ENCODE measurements at places on chromosomes 3 and 15.

GRCh38 chr3:115512565-115513415, 110.5 kb upstream of the GAP43 start:
- DNase-seq: peak; percentile 66

GRCh38 chr15:38672814-38673670, 108.4 kb upstream of the RASGRP1 start:
- no peak for DNase-seq

DNA sequence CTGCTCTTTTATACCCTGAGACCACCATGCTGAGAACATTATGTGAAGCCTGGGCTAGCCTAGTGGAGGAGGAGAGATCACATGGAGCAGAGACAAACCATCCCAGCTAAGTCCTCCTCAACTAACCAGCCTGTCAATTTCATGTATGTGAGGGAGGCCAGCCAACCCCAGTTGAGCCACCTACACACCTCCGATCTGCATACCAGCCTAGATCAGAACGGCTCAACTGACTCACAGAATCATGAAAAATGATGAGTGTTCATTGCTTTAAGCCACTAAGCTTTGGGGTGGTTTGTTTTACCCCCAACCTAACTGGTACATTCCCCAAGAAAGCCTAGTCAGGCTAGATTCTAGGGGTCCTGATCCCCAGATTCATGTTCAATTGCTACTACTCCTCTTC, 19.4 kb upstream of the CA12 start:
- no peak for DNase-seq

- DNase-seq: no peak
Observed at GRCh38 chr3:126030455-126030854, 53.5 kb downstream of the SLC41A3 start.

GRCh38 chr15:93895976-93896770, 335.2 kb upstream of the MCTP2 start:
- DNase-seq: peak; percentile 3

GRCh38 chr3:197023241-197023997, 6.2 kb downstream of the MELTF start:
- DNase-seq: peak; percentile 23

- no peak for DNase-seq
Observed at GRCh38 chr3:61954097-61954540, 392.7 kb downstream of the PTPRG start.

GRCh38 chr3:99945328-99945995, 127.8 kb downstream of the CMSS1 start:
- DNase-seq: peak; percentile 76

GRCh38 chr3:46977811-46978195, 1.3 kb upstream of the CCDC12 start:
- no peak for DNase-seq

DNA sequence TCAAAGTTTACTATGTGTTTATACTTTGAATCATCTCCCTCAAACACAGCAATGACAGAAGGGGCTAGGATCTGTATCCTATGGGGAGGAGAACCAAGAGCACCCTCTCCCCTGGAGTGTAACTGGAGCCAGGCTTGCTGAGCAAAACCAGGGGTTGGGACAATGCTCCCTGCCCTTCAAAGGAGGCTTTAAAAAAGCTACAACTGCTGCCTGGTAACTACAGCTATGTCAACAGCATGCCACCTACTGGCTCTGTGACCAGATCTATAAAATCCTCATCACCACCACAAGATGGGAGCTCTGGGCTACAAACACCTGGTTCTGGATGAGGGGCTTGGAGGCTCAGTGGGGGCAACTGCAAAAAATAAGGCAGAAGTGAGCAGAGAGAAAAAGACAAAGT, 61.9 kb downstream of the ANO10 start:
- no peak for DNase-seq
